Epithelial cell of esophagus (primary cell): ENCODE measurements at places on chromosomes 6 and 20.
A peak's percentile ranks its signal among the peaks of the same experiment; 100 is the strongest.

DNA sequence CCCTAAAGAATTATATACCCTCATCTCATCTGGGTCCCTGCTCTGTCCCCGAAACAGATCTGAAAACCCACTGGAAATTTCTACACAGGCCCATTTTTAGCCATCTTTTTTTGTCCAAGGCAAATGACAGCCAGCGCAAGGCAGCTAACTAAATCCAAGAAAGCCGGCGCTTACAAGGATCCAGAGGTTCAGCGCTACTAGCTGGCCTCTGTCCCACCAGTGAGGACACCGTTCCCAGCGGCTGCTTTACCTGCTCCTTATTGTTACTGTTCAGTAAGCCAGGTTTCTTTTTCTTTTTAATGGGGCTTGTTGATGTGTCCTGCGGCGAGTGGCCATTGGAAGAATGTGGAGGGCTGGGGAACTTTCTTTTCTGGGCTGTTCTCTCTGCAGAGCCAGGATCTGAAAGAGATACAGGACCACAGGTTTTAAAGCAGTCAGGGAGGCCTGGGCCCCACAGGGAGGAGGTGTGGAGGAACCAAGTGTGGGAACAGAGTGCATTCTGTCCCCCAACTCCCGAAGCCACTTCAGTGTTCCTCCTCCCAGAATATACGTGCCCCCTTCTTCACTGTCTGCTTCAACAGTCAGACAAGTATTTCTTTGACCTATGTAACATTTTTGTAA is 46.6 kb downstream of the ZMYND8 start:
- DNase-seq, result no peak

- peak; percentile 89 for DNase-seq
Observed at GRCh38 chr6:53496797-53497375, 48.0 kb downstream of the GCLC start.

- DNase-seq, result no peak
Observed at GRCh38 chr6:52364480-52365166, 2.7 kb downstream of the PAQR8 start.

DNA sequence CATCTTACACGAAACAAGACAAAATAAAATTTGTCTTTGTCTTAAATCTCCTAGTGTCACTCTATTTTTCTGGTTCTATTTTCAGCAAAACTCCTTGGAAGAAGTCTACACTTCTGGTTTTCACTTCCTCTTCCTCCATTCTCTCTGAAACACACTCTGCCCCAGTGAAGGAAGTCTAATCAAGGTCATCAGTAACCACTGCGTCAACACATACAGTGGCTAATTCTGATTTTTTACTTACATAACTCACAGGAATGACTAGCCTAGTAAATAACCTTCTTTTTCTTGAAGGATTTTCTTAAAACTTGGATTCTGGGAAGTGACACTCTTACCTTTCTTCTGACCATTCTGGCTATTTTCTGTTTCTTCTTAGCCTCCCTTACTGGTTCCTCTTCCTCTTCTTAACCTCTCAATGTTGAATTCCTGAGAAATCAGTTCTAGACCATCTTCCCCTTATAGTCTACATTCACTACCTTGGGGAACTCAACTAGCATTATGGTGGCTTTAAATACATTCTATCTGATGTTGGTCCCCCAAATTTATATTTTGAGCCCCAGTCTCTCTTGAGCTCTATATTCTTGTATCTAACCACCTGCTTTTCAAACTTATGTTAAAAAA is 37.5 kb downstream of the AIG1 start:
- no peak for DNase-seq

DNA sequence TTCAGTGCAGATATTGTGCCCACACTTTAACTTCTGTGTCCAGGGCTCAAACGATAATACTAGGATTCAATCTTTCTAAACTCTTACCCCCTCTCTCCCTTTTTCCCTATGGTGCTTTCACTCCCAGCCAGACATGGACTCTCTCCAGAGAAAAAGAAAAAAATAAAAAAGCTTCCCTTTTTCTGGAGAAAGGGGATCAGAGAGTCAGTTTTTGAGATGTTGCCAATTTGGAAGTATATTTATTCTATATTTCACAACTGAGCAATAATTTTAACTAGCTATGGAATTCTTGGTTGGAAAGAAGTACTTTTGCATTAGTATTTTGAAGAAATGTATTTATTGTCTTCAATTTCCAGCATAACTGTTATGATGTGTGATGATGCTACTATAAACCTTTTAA is 72.2 kb upstream of the ZFP64 start:
- no peak for DNase-seq

DNA sequence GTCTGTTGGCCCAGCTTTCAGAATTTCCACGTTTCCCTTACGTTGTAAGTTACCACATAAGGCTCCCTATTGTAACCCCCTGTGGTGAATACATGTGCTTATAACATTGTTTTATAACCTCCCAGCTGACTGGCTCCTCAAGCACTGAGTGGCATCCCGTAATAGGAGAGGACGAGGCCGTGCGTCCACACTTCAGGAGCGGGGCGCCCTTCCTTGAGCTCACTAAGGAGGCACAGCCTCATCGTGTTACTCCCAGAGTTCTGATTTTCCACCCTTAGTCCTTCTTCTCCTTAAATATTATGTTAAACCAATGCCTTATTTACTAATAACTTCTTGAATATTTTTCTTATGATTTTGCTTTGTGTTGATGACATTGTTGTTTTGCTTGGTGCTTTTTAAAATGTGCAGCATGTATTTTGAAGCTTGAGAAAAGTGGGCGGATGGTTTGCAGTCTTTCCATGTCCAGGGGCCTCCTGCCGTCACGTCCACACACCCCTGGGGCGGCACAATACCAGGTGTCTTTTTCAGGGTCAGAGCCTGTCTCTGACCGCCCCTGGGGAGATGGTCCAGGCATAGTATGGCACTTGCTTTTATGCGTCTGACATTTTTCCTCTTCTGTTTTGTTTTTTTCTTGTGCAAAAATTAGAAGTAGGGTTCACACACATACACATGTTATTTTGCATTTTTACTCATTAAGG is 181.8 kb downstream of the DLL1 start:
- no peak for DNase-seq

- DNase-seq, result peak; percentile 100
Observed at GRCh38 chr6:6803180-6803977, 214.9 kb downstream of the LY86 start.

DNA sequence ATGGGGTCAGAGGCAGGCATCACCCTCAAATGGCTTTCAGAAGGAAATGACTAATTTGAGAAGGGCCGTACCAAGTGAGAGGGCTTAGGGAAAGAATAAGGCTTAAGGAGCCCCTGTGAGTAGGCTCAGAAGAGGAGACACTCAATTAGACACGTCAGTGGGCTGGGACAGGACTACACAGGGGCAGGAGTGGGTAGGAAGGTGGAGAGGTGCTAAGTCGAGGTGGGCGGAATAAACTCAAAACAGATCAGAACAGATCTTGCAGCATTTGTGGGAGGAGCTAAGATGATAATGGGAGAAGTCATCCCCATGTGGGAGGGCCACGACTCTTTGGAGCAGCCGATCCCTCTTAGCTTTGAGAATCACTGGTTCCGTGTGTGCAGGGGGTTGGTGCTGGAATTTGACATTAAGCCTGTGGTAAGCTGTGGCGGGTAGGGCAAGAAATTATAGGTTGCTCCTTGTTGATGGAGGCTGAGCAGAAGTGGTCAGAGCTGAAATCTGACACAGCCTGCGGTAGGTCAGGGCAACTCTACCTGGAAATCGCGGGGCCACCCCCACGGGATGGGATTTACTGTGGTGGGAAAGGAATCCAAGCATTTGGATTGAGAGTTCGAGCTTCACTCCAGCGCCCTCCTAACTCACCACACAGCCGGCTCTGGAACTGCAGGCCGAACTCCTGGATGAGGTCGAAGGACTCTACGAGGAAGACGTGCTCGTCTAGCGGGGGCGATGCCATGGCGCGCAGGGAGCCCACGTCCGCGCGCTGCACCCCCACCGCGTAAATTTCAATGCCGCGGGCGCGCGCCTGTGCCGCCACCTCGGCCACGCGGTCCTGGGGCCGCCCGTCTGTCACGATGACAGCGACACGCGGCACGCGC is 2.8 kb upstream of the RBPJL start:
- DNase-seq, result no peak

- no peak for DNase-seq
Observed at GRCh38 chr6:36626636-36627035, 32.5 kb downstream of the SRSF3 start.

- no peak for DNase-seq
Observed at GRCh38 chr6:128188678-128189077, 287.8 kb upstream of the THEMIS start.

DNA sequence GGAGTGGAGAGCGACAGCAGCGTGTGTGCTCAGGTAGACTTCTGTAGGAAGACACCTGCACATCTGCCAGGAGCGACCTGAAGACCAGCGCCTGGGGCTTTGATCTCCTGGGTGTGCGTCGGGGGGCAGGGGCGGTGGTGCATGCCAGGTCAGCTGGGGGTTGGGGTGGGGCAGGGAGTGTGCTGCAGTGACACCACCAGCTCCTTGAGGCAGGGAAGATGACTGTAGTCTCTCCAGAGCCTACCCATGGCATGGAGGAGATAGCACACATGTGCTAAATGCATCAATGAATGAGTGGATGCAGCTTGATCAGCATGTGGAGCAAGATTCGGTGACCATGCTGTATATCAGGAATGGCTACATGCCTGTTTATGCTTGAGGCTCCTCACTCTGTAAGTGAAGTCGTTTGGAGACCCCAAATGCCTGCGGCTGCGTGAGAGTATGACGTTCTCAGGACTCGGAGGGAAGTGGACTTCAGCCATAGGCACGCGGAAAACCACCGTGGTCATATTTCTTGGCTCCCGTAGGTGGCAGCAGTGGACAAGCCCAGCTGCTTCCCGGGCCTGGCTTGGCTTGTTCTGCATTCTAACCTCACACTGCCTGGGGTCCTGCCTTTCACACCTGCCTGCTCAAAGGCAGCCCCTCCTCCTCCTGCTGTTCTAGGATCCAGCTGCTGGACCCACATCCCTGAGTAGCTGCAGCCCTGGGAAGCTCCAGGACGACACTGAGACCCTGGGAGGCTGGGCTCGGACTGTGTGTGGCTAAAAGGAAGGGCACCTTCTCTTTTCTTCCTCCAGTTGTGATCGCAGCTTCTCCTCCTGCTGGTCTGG is 39.4 kb upstream of the KCNK16 start:
- peak; percentile 62 for DNase-seq

DNA sequence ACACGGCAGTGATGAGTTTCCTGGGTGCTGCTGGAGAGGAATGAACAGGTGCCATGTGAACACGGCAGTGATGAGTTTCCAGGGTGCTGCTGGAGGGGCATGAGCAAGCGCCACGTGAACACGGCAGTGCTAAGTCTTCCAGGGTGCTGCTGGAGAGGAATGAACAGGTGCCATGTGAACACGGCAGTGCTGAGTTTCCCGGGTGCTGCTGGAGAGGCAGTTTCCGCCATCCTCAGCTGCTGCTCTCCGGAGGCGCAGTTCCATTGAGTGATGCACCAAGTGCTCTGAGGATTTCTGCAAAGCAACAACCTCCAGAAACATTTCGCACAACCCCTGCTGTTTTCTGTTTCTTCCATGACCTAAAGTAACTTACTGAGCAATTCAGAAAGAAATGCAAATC is 155.4 kb downstream of the SMOC2 start:
- DNase-seq, result no peak

DNA sequence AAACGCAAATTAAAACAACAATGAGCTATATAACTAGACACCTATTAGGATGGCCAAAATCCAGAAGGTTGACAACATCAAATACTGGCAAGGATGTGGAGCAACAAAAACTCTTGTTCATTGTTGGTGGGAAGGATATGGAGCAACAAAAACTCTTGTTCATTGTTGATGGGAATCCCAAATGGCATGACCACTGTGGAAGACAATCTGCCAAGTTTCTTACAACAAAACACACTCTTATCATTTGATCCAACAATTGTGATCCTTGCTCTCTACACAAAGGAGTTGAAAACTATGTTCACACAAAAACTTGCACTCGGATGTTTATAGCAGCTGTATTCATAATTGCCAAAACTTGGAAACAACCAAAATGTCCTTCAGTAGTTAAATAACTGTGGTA is 61.8 kb upstream of the LAMA2 start:
- no peak for DNase-seq

DNA sequence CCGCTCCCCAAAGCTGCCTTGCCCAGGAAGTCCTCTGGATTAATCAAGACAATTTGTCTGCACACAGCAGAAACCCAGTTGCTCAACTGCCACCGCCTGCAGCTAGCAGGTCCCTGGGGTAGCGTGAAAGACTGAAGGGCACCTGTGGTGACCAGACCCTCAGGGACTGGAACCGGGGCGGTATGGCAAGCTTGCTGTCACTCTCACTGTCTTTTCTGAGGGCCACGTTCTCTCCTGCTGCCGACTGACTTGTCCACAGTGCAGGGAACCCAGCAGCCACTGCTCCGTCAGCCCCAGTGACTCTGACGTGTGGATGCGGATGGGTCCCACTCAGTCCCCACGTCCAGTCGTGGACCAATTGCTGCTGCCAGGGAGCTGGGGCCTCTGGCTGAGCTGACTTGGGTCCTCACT is 72.8 kb upstream of the PMEPA1 start:
- no peak for DNase-seq

DNA sequence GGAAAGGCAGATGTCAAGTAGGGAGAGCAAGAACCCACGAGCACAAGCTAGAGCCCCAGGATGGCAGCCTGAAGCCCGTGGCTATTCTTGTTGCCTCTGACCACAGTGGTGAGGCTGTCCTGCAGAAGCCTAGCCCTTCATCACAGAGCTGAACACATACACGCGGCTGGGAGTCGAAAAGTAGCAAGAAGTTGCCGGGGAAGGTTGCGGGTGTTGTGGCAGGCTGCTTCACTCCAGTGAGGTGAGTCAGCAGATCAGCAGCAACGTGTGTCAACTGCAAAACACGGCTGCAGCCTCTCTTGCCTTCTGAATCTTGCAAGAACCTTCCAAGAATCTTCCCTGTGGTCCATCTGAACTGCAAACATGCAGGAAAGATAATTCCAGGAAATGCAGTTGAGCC is 10.6 kb upstream of the STX16 start:
- peak; percentile 63 for DNase-seq

DNA sequence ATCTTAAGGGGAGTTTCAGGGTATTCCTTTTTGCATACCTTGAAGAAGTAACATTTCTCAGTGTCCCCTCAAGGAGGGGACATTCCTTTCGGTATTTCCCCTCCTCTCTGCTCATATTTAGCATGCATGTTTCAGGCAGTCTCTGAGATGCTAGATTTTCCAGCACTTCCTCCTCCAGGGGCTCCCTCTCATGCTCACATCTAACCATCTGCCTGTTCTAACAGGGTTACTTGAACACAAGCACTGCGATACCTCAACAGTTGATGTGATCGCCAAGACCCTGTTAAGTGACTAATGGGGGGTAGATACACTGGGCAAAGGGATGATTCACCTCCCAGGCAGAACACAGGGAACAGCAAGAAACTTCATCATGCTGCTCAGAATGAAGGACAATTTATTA is 12.9 kb upstream of the MCM3 start:
- DNase-seq, result no peak

- no peak for DNase-seq
Observed at GRCh38 chr6:85493389-85493788, 43.5 kb downstream of the NT5E start.

GRCh38 chr20:49510562-49511122 is 28.2 kb upstream of the KCNB1 start:
- no peak for DNase-seq
